ENCODE measurements at places on chromosomes 2 and 18.

GRCh38 chr2:1181893-1182292 is 231.2 kb downstream of the SNTG2 start:
- no peak for DNase-seq

GRCh38 chr2:98114643-98115330 is 27.8 kb downstream of the VWA3B start:
- no peak for DNase-seq

GRCh38 chr2:221437056-221437455 is 135.0 kb downstream of the EPHA4 start:
- DNase-seq: no peak

GRCh38 chr18:23662309-23663263 is at the start of gene ANKRD29:
Gene ANKRD29, minus strand, starts transcription at chr18:23662911. Its CDS starts 181 bp downstream, at chr18:23662730.
- peak; percentile 23 for DNase-seq

DNA sequence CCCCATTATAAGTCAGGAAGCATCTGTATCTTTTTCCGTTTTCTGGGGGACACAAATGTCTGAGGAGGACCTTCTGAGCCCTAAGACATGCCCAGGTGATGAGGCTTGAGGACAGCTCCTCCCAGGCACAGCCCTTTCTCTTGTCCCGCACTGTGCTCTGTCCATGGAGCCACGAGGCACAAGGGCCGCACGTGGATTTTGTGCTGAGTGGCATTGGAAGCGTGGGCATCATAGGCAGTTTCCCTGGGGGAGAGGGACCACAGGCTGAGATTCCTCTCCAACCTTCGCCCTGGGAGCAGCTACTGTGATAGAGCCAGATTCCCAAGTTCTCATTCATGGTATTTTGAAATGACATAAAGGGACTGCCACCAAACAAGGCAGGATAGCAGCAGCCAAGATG is 139.9 kb downstream of the SH3RF3 start:
- DNase-seq: no peak

DNA sequence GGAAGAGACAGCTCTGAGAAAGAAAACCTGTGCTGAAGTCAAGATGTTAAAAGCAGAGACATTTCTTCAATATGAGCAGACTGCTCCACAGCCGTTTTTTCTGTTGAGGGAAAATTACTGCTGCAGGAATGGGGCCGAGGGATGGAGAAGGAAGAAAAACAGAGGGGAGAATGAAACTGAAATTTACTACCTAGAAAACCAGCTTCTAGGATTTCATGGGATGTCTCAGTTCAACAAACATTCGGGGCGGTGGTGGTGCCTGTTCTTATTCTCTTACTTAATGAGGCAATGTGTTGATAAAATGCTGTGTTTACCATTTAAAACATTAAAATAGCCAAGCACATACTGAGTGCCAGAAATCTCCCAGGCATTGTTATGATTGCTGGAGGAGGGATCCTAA is 557.1 kb upstream of the MEX3C start:
- no peak for DNase-seq

Data from MM.1S (cell line).